Kasumi-1 (cell line): ENCODE measurements at places on chromosomes 1 and 21.
A peak's percentile ranks its signal among the peaks of the same experiment; 100 is the strongest.

DNA sequence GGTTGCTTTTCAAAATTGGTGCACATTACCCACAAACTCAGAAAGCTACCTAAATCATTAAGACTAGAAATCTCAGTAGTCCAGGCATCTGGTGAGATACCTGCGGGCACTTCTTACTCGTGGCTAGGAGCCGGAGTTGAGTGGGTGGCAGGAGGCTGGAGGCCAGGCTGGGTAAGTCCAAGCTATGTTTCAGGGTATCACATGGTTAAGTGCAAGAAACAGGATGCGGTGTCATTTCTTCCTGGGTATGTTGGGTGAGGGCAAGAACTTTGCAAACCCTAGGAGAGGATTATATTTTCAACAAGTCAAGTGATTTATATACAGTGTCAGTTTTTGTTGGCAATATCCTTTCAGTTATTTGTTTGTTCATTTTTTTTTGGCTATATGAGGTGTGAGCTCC, 41.0 kb downstream of the VANGL1 start:
- DNase-seq: no peak

DNA sequence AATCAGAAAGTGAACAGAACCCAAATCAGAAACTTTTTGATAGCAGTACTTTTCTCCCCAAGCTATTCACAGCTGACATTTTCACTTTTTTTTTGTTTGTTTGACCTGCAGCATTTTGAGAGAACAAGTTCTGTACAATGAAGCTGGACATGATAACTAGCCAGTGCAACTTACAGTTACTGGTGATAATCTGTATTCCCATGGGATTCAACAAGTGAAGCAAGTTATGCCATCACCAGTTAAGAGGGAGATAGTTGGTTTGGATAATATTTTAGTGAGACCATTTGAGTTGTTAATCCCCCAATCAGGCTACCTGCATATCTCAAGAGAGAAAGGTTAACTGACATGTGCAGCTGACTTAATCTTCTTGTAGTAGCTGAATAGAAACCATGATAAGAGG, 18.1 kb downstream of the SON start:
- no peak for DNase-seq

GRCh38 chr1:230937371-230937770, 41.3 kb downstream of the TTC13 start:
- DNase-seq: no peak

DNA sequence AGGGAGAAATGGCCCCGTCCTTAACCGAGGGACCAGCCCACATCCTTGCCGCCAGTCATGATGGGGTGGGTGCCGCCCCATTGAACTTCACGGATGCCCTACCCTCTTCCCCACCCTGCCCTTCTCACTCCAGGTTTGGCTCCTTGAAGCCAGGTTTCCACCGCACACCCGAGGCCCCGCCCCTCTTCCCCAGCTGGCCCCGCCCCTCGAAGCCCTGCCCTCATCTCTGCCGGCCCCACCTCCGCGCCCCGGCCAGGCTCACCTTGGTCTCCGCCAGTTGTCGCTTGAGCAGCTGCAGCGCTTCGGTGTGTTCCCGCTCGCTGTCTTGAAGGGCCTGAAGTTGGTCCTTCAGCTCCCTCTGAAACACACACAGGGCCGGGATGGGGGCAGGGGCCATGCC, 16.6 kb downstream of the TRIM62 start:
- DNase-seq: no peak

DNA sequence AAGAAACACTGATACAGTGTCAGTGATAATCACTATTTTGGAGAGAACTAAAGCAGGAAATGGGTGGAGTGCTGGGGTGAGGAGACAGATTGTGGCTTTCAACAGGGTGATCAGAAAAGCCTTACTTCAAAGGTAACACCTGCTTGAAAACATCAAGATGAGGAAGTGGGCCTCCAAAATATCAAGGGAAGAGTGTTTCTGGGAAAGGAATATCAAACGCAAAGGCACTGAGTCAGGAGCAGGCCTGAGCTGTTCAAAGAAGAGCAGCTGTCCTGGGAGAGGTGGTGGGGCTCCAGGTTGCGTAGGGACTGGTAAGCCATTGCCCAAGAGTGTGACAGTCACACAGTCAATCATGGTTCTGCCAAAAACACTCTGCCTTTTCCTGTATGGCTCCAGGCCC, 47.1 kb upstream of the ATP1A1 start:
- no peak for DNase-seq

GRCh38 chr1:100642826-100643225, 76.7 kb upstream of the VCAM1 start:
- DNase-seq: no peak

DNA sequence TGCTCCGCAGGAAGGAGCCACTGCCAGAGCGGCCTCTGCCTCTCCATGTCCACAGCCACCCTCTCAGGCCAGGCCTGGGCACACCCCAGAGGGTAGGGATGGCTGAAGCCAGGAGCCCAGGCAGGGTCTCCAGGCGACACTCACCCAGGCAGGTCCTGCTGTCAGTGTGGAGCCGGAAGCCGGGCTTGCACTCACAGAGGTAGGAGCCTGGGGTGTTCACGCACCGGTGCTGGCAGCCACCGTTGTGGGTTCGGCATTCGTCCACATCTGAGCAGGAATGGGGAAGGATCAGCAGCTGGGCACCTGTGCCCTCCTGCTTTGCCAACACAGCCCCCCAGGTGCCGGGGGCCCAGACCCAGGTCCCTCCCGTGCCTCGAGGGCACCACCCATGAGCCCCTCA, 69.5 kb downstream of the ARHGEF16 start:
- no peak for DNase-seq

- DNase-seq: peak; percentile 67
Measured at GRCh38 chr1:227225715-227226346, 92.5 kb downstream of the CDC42BPA start.

GRCh38 chr1:86541859-86542258, 5.0 kb upstream of the CLCA4 start:
- DNase-seq: no peak

- DNase-seq: peak; percentile 90
Measured at GRCh38 chr1:203765029-203765837, at the start of gene LAX1. TSS of gene LAX1 (plus strand) at chr1:203765183. CDS start at chr1:203765566, 383 bp downstream.

DNA sequence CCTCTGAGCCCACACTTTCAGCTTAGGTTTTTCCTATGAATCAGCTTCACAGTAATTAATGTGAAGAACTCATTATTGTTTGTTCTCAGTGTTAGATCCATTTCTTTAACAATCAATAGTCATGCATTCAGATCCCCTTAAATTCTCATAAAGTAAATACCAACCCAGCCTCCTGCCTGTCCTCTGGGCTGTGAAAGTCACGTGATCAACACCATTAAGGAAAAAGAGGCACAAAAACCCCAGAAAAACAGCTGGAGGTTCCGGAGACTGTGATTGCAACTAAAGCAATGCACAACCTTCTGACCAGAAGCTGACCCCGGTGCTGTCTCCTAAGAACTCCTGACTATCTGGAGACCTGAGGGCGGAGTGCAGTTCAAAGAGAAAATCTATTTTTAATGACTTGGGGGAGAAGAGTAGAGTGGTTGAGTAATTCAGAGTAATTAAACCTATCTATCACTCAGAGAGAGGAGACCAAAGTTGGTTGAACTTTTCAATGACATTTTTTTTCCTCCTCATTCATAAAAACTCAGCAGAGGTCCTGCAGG, 132.5 kb downstream of the PLXNA2 start:
- no peak for DNase-seq

- no peak for DNase-seq
Measured at GRCh38 chr1:45554198-45554597, 3.6 kb downstream of the AKR1A1 start.

DNA sequence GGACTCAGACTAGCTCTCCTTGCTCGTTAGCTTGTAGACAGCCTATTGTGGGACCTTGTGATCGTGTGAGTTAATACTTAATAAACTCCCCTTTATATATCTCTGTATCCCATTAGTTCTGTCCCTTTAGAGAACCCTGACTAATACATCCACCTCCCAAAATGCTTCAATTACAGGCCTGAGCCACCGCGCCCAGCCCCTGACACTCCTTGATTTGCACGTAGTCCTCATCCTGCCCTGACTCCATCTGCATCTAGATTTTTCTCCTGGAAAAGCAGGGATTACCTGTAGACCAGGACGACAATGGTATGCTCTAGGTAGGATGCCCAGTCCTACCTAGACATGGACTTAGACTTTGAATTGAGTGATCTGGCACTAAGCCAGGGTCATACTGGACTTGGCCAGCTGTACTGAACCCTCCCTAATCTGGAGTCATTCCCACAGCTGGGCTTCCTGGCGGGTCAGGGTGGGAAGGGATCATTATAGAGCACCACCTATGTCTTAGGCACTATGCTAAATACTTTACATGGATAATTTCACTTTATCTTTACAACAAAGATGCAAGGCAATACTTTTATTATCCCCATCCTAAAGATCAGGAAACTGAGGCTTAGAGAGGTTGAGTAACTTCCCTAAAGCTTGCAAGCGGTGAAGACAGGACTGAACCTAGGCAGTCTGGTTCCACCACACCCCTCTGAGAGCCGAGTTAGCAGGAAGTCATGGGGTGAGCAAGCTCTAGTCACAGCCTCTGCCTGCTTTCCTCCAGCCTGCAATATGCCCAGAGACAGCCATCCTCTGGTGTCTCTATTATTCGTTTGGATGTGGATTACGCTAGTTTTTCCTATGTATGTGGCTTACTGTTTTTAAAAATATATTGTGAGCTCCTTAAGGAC, 89.4 kb downstream of the DTL start:
- DNase-seq: peak; percentile 92

DNA sequence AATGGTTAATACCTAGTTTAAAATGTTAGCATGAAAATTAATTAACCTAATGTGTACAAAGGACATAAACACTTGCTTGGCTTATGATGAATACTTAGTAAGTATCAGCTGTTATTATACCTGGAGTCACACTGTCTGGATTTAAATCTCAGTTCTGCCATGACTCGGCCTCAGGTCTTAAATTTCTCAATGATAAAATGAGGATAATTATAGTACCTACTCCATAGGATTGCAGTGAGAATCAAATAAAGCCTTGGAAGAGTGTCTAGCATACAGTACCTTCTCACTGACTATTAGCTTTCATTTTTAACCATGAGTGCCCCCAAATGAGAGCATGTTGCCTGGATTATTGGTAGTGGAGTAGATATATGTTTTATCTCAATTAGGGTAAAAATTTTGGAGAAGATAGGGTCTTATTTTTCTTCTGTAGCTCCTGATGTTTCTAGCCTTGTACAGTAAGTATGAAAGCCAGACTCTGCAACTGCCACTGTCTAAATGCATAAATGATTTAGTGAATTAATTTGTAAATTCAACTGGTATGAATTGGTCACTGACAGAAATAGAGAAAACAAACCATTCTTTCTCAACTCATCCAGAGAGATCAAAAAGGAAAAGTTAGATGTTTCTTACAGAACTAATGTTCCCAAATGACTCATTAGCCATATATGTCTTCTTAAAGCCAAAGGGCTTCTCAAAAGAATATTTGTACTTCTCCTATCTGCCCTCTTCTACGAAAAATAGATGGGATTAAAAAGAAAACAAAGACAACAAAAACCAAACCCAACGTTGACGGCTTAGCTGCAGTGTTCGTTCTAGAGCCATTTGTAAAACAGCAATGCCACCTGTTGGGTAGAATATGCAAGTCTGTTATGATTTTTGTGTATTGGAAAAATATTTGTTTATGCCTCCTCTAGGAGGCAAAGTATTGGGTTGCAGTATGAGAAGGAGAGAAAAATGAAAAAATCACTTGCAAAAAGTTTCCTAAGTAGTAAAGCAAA, 53.8 kb upstream of the MROH9 start:
- DNase-seq: peak; percentile 7

DNA sequence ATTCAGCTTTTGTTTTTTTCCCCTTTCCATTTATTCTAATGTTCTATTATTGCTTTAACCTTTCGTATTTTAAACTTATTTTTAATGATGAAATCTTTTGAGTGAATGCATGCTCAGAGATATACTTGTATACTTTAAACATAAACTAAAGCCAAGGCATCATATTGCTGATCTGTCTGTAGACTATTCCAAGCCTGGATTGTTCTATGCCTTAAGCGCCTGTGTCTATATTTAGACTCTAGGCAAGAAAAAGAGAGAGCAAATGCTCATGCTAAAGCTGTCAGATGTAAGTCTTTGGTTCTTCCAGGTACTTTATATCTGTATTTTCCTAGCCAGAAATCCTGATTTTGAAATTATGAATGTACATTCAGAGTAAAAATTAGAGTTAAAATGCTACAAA, 14.4 kb downstream of the SH3GLB1 start:
- DNase-seq: no peak

DNA sequence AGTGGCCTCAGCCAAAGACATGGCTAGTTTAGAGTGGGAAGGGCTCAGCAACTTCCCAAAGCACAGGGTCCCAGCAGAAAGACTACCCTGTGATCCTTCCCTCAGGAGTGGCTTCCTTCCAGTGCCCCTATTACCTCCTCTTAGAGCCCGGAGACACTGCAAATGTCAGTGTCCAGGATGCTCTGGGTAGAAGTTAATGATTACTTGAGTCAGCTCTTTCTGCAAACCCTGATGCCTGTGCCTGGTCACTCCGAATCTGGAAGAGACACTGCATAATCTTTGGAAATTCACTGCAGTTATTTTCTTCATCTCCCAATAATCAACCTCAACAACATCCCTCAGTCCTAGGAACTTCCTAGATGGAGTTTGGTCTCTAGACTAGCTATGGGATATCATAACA, 27.2 kb upstream of the MGST3 start:
- DNase-seq: no peak

GRCh38 chr1:176118985-176119384, 88.1 kb downstream of the COP1 start:
- no peak for DNase-seq

GRCh38 chr1:2499986-2500596, 24.0 kb downstream of the PLCH2 start:
- no peak for DNase-seq

GRCh38 chr1:21573971-21574465, 64.8 kb downstream of the ALPL start:
- DNase-seq: peak; percentile 48

DNA sequence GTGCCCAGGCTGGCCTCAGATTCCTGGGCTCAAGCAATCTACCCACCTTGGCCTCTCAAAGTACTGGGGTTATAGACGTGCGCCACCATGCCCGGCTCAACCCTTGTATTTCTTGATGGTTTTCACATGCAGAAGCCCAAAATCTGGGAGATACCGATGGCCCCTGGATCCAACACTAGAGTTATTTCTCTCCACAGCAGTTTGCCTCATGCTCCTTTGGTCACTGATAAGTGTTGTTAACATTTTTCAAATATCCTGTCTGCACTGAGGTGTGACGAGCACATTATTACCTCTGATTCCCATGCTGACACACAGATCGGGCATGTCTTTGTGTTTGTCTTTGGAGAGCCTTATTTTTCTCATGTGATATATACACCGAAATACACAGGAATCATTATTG, 107.0 kb downstream of the KIF26B start:
- no peak for DNase-seq

DNA sequence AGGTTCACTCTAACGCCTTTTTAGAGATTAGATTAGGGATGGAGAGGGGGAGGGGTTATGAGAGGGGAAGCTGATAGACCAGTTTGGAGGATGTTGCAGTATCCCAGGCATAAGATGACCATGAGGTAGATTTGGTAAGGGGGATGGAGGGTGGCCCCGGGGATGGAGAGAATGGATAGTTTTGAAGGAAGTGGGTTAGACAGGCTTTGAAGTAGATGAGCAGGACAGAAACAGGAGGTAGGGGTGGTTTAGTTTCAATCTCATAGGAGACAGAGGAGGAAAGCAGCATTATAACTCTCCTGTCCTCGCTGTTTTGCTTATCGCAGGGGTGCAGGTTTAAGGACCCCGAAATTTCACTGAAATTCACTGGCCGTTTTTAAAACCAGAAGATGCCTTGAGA, 11.8 kb downstream of the UBIAD1 start:
- no peak for DNase-seq

GRCh38 chr1:232682248-232682647, 52.3 kb upstream of the SIPA1L2 start:
- no peak for DNase-seq
